ENCODE measurements at places on chromosomes 1 and 21. TPM values are rescaled to one million over a fixed set of nuclear protein-coding genes. Genes with fewer than 3 reads are reported as not detected.

DNA sequence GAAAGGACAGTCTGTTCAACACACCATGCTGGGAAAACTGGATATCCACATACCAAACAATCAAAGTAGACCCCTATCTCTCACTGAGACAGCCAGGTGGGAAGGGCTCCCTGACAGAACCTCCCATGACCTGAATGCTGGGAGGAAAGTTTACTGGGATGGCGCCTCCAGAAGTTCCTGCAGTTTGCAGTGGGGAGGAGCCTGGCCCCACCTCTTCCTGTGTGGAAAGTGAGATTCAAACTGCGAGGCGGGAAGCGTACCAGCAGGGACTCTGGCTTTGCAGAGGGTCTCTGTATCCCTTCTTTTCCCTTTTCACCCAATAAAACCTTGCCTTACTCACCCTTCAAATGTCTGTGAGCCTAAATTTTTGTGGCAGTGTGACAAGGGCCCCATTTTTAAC lies 190.7 kb downstream of the HHIPL2 start:
- no peak for DNase-seq

DNA sequence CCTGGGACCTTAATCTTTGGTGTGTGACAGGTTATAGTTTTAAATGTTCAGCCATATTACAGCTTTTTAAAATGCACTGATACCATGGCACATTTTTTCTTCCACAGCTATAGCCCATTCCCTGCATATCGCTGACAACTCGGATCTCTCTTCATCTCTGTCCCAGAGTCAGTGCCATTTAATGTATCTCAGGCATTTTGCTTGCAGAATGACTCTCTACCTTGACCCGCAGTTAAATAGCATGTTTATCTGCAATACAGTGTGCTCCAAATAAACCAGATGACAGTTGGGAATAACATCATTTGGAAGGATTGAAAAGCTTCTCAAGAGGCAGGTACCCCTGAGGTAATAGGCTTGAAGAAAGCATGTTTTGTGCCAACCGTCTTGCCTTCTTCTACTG lies 99.8 kb upstream of the USH2A start:
- DNase-seq: no peak

ANGPTL1 gene
- total RNA-seq: not detected

- no peak for DNase-seq
Observed at GRCh38 chr1:198776602-198777029, 137.8 kb downstream of the PTPRC start.

SPRR5 gene
- not detected for total RNA-seq

ITLN2 gene
- total RNA-seq: not detected

- no peak for DNase-seq
Observed at GRCh38 chr1:114524944-114525343, 13.9 kb upstream of the TRIM33 start.

PAX7 gene
- total RNA-seq: not detected

DNA sequence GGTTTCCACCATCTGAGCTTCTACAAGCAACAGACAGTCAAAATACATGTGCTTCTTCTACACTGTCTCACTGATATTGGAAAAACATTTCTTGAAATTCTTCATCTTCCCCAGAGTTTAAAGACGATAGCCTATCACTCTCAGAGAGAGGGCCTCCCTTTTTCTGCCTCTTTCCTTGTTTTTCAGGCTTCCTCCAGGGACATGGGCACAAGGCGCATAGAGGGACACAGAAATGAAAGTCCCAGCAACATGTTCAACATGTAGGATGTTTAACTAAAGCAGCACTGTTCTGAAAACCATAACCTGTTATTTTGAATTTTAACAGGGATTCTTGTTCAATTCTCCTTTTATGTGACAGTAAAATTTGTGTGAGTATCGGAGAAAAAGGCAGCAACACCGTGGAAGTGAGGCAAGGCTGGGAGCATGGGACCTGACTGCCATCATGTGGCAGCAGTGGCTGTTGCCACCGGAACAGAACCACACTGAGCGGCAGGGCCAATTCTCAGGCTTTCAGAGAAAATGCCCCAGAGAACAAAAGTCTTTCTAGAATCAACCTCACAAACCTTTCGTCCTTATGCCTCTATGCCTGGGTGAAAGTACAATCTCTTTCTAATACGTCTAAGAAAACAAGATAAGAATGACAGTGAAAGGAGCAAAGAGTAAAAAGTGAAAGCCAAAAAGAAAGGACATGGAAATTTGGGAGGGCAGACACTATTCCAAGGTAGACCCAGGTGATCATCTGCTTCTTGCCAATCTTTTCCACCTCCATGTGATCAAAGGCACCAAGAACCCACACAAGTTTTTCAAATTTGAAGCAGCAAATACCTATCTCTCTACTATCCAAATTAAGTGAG lies 54.5 kb downstream of the PCNX2 start:
- DNase-seq: peak; percentile 9

DNA sequence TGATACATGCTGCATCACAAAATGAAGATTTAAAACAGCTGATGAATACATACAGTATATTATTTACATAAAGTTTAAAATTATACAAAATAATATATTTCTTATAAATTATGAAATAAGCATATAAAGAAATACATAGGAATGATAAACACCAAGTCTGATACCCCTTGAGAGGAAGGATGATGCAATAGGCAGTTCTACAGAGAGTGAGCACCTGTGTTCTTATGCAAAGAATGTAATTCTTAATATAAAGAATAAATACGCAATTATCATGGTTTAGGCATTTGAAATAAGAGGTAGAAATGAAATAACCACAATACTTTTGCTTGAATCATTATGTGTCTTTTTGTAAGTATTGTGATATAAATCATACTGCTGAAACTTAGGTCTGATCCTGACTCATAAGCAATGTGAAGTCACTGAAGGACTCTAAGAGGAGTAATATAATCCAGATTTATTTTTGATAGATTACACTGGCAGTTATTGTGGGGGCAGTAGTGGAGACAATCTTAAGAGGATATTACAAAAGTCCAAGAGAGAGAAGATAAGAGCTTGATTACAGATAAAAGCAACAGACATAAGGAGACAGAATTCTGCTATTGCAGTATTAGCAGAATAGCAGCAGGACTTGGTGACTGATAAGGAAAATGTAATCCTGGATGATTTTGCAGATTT lies 39.0 kb downstream of the TTLL7 start:
- DNase-seq: no peak

DNA sequence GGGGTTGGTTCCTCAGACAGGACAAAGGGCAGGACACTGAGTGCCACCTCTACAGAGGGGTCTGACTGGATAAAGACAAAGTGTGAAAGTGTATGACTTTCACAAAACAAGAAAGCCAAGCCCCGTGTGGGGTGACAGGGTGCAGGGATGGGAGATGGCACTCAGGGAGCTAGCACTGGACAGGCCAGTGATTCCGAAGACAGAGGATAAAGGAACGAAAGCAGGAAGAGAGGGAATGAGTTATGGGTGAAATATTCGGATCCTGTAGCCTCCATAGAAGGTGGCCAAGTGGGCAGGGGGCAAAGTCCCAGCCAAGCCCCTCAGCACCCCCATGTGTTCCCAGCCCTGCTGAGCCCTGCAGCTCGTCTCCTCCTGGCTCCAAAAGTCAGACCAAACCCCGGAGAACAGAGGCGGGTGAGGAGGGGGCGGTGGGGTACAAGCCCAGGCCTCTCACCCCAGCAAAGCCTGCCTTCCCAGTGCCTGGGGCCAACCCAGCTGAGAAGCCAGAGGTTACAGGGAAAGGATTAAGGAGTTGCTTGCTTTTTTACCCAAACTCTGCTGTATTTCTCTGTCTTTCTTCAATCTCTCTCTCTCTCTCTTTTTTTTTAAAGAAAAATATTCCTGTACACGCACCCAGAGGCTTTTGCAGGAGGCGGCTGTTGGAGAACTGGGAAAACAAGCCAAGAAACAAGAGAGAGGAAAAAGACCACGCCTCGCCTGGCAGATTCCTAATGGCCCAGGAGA lies 14.0 kb upstream of the WASF2 start:
- DNase-seq: no peak

- no peak for DNase-seq
Observed at GRCh38 chr1:207933205-207933800, 22.4 kb upstream of the CD34 start.

RGS18 gene
- 0.12 TPM for total RNA-seq

- DNase-seq: no peak
Observed at GRCh38 chr21:36424592-36424991, 39.4 kb downstream of the CHAF1B start.

DNA sequence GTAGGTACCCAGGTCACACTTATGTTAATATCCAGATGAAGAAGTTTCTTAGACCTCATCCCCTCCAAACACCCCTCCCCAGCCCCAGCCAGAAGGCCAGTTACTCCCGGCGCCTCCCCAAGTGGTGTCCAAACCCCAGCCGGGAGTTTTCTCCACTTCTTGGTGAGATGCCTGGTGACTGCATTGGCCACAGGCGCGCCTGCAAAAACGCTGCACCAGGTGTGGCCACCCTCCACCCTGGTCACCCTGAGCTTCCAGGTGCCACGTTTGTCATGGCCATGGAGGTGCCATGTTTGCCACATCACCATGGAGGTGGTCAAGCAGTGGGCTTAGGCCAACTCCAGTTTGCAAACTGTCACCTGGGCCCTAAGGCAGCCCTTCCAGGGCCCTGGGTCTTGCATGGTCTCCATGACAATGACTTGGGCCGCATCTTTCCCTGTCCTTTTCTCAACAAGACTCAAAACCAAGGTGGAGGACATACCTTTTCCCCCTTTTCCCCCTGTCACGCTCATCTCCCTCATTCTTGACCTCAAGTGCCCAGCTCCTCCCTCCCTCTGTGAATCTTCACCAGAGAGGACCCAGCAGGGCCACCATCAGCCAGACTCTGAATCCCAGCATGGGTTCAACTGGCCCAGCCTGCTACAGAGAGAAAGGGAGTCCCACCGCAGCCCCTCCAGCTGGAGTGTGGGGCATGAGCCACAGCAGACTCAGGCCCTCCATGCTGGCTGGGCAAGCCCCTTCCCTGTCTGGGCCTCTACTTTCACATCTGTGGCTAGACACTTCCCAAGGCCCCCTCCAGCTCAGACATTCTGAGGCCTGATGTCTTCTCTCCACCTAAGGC lies 125.9 kb upstream of the ZBTB40 start:
- no peak for DNase-seq

Measured in activated T-cell treated with anti-CD3 and anti-CD28 coated beads, Interleukin-2, amount 50 U/mL, for 72 hours (primary cell).